ENCODE measurements at places on chromosomes 6 and 20. TPM values are rescaled to one million over a fixed set of nuclear protein-coding genes. Genes with fewer than 3 reads are reported as not detected.

FOXS1 gene
- total RNA-seq = not detected

OR2J3 gene
- not detected for total RNA-seq

DNA sequence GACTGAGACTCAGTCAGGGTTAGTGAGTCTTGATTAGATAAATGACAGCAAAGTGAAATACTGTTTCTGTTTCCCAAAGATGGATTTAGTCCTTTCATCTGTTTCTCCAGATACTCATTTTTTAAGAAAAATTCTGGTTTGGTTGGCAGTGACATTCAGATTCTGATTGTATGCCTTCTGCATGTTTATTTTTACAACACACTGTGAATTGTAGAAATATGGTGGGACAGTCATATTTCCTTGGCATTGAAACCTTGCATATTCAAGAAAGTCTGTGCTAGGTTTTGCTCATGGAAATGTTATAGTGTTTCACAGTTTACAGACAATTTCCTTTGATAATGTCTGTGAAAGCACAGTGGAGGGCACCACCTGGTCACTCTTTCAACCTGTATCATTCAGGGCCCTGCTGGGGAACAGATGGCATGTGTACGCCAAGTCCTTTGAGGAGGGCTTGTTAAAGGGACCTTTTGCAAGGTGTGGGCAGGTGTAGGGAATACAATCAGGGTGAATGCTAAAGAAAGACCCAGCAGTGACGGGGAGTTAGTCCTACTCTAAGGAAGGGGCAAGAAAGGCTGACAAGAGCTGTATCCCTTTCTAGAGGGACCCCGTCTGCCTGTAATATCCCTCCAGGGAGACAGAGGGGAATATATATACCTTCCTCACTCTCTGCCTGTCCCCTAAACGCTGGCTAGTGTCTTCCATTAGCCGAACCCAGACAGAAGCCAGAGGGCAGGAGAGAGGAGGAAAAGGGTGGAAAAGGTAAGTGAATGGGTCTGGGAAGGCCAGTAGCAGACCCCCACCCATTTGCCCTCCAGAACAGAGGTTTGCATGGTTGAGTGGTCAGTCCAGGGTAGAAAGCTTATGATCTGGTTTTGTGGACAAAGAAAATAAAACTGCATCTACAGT is 10.2 kb downstream of the PLCB4 start:
- no peak overlapping the region for H3K4me3 ChIP-seq
- no peaks in the 10 kb centered on the region for H3K36me3 ChIP-seq
- no peaks in the 10 kb centered on the region for H3K27me3 ChIP-seq
- H3K4me1 ChIP-seq = no peaks in the 10 kb centered on the region
- no peak for DNase-seq

- no peaks in the 10 kb centered on the region for H3K27me3 ChIP-seq
- H3K4me3 ChIP-seq = no peak overlapping the region
- peaks cover 16% of the 10 kb centered on the region for H3K4me1 ChIP-seq
- no peaks in the 10 kb centered on the region for H3K36me3 ChIP-seq
- no peak for DNase-seq
- no peak overlapping the region for H3K27ac ChIP-seq
These were observed 150.9 kb upstream of the STMND1 start for GRCh38 chr6:16950825-16951495.

- no peaks in the 10 kb centered on the region for H3K27me3 ChIP-seq
- H3K27ac ChIP-seq = no peak overlapping the region
- peaks cover 7% of the 10 kb centered on the region for H3K4me1 ChIP-seq
- H3K36me3 ChIP-seq = no peaks in the 10 kb centered on the region
- H3K4me3 ChIP-seq = no peak overlapping the region
These were observed 223.9 kb downstream of the LY86 start for GRCh38 chr6:6812427-6812826.

GRCh38 chr20:16816192-16816591 is 68.0 kb downstream of the OTOR start:
- H3K4me3 ChIP-seq = no peak overlapping the region
- H3K27ac ChIP-seq = no peak overlapping the region
- H3K4me1 ChIP-seq = no peaks in the 10 kb centered on the region
- H3K36me3 ChIP-seq = no peaks in the 10 kb centered on the region

DNA sequence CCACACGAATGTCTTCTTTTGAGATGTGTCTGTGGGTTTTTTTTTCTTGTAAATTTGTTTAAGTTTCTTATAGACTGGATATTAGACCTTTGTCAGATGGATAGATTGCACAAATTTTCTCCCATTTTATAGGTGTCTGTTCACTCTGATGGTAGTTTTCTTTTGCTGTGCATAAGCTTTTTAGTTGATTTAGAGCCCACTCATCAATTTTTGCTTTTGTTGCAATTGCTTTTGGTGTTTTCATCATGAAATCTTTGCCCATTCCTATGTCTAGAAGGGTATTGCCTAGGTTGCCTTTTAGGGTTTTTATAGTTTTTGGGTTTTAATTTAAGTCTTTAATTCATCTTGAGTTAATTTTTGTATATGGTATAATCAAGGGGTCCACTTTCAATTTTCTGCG is 57.7 kb downstream of the NKX2-2 start:
- no peaks in the 10 kb centered on the region for H3K4me1 ChIP-seq
- no peak for DNase-seq
- H3K27ac ChIP-seq = no peak overlapping the region

- H3K27ac ChIP-seq = no peak overlapping the region
- H3K36me3 ChIP-seq = no peaks in the 10 kb centered on the region
- no peak overlapping the region for H3K4me3 ChIP-seq
- no peaks in the 10 kb centered on the region for H3K4me1 ChIP-seq
These were observed 76.0 kb upstream of the BMP2 start for GRCh38 chr20:6691516-6691915.
